ENCODE measurements at places on chromosomes 16 and 17.

GRCh38 chr17:76145231-76146052 is 4.4 kb upstream of the FOXJ1 start:
- no peak for DNase-seq

GRCh38 chr17:77099997-77100396 is 40.8 kb upstream of the SEC14L1 start:
- no peak for DNase-seq

GRCh38 chr17:45914047-45914717 is 19.8 kb downstream of the MAPT start:
- no peak for DNase-seq

DNA sequence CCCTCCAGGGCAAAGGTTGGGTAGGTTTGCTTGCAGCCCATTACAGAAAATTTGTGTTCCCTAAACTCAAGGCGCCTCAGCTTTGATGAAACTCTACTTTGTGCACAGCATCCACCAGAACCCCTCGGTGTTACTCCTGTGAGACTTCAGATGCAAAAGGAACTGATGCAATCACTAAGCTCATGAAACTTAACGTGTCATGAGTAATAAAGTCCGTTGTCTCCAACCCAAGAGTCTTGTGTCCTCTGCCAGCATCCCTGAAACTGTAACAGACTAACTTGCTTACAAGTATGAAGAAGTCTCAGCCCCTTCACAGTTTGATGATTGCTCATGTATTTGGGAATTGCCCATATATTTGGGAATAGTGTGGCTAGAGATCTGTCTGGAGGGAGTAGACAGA is 74.8 kb upstream of the MARCHF10 start:
- DNase-seq: no peak

DNA sequence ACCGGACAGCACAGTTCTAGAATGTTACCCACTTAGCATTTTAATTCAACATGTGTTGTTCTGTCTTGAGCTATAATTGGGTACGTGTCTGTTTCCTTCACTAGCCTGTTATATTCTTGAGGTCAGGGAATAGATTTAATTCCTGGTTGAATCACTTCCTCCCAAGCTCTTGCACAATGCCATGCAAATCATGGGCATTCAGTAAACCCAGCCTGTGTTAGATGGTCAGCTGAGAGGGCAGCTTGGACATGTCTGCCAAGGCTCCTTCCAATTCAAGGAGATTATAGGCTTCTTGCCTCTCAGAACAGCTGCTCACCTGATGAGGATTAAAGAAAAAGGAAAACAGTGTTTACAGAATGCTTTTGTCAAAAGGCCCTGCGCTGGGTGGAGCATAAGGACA is 12.6 kb downstream of the C1QTNF1 start:
- DNase-seq: no peak

DNA sequence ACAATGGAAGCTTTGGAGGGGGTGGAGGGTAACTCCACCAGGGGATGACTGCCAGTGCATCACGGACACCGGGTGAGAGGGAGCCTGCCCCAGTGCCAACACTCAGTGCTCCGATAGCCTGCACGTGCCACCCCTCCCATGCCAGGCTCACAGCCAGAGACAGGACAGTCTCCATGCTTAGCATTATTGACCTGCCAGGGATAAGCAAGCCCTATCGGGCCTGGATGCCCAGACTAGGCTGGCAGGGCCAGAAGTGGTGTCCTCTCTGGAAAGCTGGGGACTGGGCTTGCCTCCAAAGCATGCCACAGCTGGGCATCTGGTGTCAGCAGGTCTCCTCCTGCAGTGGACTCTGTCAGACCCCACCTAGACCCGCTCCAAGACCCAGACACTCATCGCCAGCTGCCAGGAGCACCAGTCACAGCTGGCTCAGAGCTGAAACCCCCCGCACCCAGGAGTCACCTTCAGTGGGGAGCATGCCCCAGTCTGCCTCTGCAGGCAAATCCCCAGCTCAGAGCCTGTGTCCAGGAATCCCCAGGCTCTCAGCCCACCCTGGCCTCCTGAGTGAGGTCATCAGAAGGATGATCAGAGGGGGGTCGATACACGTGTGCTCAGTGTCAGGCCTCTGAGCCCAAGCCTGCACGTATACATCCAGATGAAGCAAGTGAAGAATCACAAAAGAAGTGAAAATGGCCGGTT is 1.8 kb upstream of the RHBDF1 start:
- no peak for DNase-seq

DNA sequence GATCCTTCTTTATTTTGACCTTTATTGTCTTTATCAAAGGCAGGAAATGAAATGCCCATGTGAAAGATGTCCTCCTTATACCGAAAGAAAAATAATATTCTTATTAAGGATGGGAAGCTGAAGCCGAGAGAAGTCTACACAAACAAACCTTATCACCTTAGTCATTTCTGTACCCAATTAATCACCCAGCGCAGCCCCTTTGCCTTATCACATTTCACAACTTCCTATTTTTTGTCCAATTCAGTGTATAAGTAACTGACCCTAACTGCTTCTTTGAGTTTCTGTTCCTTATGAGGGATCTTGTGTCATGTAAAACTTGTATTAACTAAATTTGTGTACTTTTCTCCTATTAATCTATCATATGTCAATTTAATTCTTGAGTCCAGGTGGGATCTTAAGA is 16.4 kb upstream of the CCL23 start:
- no peak for DNase-seq

- no peak for DNase-seq
Observed at GRCh38 chr16:20409398-20410120, at the start of gene ACSM5. Gene ACSM5 (plus strand): TSS chr16:20409534. CDS start chr16:20411485, 1,951 bp downstream.

- no peak for DNase-seq
Observed at GRCh38 chr17:50201276-50201854, at the start of gene COL1A1. Gene COL1A1 (minus strand): TSS chr17:50201631. CDS start chr17:50201513, 118 bp downstream.

DNA sequence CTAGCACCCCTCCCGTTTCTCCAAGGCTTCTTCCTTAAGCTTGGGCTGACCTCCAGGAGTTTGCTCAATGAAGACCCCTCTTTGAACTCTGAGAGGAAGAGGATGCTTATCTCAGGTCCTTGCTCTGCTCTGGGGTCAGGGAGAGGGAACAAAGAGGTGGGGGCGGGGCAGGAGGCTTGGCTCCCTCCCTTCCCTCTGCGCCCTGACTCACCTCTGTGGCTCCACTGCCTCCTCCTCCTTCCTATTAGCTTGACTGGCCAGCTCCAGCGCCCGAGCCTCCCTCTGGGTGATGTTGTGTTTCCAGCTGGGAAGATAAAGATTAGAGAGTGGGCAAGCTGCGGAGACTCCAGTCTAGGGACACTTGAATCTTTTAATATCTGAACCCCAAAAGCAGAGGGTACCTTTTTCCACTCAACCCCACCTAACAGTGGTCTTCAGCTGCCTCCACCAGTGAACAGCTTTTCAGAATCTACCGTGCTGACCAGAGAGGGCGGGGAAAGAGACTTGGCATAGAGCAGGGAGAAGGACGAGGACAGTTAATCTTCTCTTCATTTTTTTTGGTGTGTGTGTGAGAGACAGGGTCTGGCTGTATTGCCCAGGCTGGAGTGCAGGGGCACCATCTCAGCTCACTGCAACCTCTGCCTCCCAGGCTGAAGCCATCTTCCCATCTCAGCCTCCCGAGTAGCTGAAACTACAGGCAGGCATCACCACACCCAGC is 6.7 kb downstream of the GIP start:
- DNase-seq: no peak

DNA sequence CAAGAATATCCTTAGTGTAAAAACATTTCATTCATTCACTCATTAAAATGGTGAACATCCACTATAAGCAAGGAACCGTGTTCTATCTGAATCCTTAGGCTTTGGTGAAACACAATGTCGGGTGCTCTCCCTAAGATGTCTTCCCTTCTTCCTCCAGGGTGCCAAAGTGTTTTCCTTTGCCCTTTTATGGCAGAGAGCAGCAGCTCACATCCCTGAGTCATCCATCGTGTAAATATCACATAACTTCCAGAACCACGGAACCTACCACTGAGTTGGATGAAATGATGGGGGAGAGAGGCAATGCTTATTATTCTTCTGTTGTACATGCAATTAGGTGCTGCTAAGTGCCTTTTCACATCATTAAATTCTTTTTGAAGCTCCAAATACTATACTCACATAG is 50.2 kb downstream of the DNAH3 start:
- no peak for DNase-seq
